Dermis blood vessel endothelial cell (primary cell): ENCODE measurements at places on chromosomes 4 and X.
A peak's percentile ranks its signal among the peaks of the same experiment; 100 is the strongest.

- no peak for DNase-seq
Measured at GRCh38 chr4:155602351-155603140, 64.1 kb upstream of the GUCY1A1 start.

- no peak for DNase-seq
Measured at GRCh38 chr4:22045051-22045630, 96.6 kb upstream of the KCNIP4 start.

GRCh38 chr4:146311238-146311970 is 97.1 kb downstream of the REELD1 start:
- peak; percentile 20 for DNase-seq

DNA sequence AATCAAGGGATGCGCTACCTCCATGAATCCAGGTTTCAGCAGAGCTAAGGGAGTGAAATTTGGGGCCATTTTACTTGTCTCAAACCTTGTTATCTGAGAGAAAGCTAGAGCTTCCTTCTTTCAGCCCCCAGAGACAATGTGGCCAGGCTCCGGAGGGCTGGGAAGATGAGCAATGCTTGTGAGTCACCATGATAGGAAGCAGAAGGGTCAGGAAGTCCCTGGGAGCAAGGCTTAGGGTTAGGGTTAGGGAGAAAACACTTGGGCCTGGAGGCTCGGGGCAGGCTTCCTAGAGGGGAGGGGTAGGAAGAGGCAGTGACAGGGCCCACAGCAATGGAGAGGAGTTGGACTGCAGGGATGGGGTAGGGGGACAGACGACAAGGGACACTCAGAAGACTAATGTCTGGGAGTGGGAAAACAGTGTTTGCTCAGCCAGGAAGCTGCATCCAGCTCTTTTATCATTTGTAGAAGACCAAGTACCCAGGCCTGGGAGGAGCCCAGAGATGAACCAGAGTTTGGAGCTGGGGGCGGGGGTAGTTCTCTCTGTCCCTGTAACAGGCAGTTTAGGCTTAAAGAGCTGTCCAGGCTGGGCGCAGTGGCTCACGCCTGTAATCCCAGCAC is 16.4 kb upstream of the PORCN start:
- peak; percentile 15 for DNase-seq

GRCh38 chr4:10050721-10051120 is 29.4 kb upstream of the SLC2A9 start:
- no peak for DNase-seq

DNA sequence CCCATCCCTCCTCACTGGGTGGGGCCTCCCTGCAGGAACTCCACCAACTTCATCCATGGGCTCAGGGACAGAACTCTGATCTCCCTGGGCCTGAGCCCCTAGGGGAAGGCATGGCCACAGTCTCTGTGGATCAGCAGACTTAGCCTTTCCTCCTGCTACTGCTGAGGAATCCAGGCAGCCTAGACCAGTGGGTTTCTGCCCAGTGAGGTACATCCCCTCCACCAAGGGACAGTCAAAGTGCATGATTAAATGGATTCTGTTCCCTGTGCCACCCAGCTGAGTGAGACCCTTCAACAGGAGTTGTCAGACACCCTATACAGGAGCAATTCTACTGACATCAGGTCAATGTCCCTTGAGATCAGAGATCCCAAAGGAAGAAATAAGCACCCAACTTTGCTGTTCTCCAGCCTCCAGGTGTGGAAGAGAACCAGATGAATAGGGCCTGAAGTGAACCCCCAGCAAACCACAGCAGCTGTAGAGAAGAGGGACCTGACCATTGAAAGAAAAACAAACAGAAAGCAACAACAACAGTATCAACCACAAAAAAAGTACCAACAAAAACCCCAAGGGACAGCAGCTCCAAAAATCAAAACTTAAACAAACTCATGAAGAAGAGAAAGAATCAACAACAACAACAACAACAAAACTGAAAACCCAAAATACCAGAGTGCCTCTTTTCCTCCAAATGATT is 84.8 kb downstream of the CHIC1 start:
- DNase-seq = no peak

DNA sequence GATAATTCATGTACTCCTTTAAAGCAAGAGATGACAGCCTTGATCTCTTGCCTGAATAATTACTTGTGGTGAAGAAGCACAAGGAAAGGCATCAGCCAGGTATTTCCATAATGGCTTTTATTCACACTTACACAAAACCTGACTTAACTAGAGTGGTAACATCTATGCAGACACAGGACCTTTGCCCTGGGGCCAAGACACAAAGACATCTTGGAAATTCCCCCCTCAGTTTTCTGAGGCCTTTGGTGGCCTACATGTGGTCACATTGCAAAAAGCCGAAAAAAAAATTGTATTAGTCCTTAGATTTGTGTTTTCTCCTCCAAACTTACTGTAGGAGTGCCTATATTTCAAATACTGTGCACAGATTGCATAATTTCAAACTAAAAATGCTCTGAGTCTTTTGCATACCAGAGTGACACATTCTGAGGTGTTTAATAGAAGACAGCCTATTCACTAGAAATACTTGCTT is 172.4 kb downstream of the PDGFC start:
- no peak for DNase-seq

- no peak for DNase-seq
Measured at GRCh38 chr4:102569200-102569599, 68.0 kb downstream of the NFKB1 start.

GRCh38 chrX:13761606-13762414 is 27.3 kb downstream of the OFD1 start:
- DNase-seq = no peak

DNA sequence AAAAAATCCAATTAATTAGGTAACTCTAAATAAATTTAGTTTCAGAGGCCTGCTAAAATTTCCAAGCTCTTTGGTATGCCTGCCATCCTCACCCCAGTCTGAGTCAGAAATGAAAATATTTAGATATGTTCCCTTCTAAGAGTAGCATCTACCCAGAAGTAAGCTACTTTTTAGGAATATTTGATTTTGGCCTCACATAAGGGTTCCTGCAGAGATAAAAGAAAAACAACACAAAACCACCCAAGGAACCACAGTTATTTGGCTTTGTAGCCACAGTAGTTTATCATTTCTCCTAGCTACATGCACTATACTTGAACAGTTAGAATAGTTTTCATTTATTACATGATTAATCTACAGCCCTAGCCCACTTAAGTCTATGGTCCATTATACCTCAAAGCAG is 192.6 kb upstream of the FAM241A start:
- DNase-seq = no peak

- DNase-seq = no peak
Measured at GRCh38 chr4:88957570-88957969, 99.4 kb downstream of the FAM13A start.

GRCh38 chr4:78441756-78442155 is 109.8 kb upstream of the ANXA3 start:
- no peak for DNase-seq

- DNase-seq = no peak
Measured at GRCh38 chr4:55458164-55458563, 62.4 kb downstream of the TMEM165 start.

- peak; percentile 37 for DNase-seq
Measured at GRCh38 chrX:15849555-15849954, 5.1 kb downstream of the AP1S2 start.

- DNase-seq = no peak
Measured at GRCh38 chrX:112058766-112059165, 23.8 kb downstream of the TRPC5 start.

DNA sequence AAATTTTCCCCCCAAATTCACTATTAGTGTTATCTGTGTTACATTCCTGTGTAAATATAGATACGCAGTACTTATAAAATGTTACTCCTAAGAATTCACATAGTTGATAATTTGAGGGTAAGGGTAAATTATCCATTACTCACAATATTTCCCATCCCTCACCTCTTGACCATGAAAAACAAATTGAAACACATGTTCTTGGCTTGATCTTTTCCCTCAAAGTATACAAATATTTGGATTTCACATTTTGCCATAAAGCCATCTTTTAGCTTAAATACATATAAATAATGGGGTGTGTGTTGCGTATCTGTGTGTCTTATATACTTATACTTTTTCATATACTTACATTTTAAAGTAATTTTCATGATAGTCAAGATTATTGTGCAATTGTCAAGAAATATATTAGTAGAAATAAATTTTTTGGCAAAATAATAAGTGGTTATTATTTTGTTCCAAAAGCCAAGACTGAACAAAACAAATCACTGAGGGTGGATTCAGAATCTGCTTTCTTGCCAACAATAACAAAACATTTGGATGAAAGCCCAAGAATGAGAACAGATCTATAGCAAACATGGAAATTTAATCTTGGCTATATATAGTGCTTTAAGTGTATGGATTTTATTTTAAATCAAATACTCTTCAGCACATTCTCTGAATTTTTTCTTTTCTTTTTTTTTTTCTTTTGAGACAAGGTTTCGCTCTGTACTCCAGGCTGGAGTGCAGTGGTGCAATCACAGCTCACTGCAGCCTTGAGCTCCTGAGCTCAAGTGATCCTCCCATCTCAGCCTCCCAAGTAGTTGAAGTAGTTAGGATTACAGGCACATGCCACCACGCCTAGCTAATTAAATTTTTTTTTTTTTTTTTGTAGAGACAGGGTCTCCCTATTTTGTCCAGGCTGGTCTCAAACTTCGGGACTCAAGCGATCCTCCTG is 48.5 kb upstream of the PRSS48 start:
- peak; percentile 83 for DNase-seq

DNA sequence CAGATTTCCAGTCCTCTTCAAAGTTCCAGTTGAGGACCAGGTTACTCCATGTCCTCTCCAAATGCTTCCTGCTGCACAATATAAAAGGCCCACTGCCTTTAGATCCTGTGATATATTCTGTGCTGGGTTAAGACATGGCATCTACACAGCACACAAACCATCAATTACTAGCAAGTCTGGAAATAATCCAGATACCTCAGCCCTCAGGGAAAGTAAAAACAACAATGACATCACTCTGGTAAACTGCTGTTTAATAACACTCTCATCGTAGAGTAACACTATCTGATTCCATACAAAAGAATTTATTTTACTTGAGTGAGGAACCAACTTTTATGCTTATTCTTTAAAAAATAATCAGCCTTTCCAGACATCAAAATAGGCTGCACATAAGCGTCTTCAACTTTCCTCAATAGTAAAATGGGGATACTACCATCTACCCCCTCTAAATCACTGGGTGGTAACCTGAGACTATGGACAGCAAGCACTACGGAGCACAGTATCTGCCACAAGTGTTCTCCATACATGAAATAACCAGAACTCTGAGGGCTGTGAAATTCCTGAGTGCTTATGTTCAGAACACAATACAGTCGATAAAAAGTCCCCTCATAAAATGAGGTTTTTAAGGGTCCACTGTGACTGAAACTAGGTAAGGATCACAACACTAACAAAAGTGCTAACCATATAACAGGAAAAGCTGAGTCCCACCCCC is 53.4 kb downstream of the ABCG2 start:
- DNase-seq = peak; percentile 67

DNA sequence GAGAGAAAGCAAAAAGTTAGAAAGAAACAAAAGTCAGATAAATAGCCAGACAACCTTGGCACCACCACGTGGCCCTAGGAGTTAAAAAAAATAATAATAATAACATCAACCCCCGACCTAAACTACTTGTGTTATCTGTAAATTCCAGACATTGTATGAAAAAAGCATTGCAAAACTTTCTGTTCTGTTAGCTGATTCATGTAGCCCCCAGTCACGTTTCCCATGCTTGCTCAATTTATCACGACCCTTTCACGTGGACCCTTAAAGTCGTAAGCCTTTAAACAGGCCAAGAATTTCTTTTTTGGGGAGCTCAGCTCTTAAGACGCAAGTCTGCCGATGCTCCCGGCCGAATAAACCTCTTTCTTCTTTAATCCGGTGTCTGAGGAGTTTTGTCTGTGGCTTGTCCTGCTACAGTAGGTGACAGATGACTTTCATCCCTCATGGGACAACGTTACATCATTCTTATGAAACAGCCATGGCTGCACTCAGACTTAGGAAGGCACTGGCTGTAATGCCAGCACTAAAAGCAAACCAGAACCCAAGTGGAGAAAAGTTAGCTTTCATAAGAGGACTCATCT is 520 bp downstream of the ACOX3 start:
- no peak for DNase-seq

DNA sequence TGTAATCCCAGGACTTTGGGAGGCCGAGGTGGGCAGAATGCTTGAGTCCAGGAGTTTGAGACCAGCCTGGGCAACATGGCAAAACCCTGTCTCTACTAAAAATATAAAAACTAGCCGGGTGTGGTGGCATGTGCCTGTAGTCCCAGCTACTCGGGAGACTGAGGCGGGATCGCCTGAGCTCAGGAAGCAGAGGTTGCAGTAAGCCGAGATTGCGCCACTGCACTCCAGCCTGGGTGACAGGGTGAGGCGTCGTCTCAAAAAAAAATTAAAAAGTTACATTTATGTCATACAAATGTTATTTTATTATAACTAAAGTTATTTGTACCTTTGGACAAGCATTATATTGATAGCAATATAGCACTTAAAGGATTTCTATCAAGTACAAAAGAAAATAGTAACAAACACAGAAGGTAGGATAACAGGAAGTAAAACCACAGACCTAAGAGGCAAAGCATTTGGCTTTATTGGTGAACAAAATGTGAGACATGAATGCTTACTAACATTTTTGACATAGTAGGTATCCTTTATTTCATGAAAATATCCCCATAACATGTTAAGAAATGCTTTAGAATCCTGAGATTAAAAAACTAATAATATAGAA is 51.5 kb downstream of the TMEM165 start:
- no peak for DNase-seq

GRCh38 chr4:53935780-53936179 is 128.6 kb downstream of the CHIC2 start:
- DNase-seq = no peak

DNA sequence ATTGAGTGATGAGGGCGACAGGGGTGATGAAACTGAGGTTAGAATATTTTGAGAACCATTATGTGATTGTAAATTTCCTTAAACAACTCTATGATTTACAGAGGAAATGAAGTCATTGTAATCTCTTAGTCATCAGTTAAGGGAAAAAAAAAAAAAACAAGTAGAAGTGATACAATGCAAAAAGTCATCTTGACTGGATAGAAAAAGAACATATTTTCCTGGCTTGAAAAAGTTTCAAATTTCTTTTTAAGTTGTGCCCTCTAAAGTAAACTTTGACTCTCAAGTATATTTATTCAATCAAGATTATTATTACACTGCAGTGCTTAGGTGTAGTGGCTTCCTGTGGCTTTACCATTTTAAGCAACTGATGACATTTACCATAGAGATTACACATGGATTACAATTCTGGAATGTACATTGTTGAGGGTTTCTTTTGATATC is 40.6 kb downstream of the GABRB1 start:
- DNase-seq = peak; percentile 57

GRCh38 chr4:93501946-93502345 is 326.6 kb upstream of the ATOH1 start:
- DNase-seq = no peak

- DNase-seq = peak; percentile 29
Measured at GRCh38 chr4:114100288-114101031, 121.0 kb upstream of the ARSJ start.
